ENCODE measurements at places on chromosomes 4 and X.
A peak's percentile ranks its signal among the peaks of the same experiment; 100 is the strongest.

DNA sequence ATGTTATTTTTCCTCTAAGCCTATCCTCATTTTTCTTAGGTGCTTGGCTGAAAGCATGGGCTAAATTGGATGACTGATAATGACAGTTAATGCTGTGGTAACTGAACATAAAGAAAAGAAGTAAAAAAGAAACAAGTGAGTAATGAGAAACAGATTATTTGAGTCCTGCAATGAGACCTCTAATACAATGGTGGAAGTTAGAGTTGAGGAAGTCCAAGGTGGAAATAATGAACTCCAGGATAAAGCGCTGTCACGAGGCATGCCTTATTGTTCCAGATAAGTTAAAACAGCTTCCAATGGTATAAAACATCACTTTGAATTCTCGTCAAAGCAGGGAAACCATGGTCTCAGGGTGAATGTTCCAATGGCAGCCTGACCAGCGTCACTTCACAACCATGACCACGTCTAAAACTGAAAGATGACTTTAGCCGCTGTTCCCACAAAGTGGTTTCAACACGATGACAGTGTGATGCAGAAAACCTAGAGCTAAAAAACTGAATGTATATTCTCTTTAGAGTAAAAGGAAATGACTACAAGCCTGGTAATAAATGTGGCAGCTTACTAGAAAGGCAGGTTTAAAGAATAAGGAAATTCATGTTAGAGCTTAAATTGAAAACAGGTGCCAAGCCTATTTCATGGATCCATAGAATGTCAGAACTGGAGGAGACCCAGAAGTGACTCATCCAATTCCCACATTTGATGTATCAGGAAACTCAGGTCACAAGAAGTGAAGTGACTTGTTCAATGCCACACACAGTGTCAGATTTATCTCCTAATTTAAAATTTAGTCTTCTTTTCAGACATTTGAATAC is 202.6 kb upstream of the GYPA start:
- no peak for DNase-seq

DNA sequence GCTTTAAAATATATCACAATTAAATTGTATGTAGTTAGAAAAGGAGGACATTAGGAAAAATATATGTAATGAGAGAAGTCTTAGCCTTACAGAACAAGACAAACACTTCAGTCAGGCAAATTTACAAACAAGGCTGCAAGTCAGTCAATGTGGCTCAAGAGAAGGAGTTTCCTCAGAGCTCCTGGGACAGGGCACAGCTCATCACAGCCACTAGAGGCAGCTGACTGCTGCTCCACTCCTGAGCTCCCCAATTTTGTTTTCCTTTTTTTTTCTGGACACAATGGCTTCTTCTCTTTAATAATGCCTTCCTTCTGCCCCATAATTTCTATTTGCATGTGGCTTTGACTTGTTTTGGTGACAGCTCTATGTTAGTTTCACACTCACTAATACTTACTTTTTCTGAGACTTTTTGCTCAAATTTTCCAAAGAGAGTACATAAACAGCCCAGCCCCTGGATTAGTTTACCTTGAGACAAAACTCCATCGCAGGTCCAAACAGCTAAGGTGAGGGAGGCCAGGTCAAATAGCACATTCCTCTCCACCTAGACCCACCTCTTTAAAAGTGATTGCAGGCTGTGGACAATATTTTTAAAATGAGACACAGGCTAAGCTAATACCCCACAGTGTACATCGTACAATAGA is 850.4 kb upstream of the FRG1 start:
- no peak for DNase-seq

GRCh38 chr4:19999775-20000414 is 251.8 kb upstream of the SLIT2 start:
- no peak for DNase-seq

GRCh38 chrX:22534643-22535042 is 261.9 kb downstream of the CBLL2 start:
- peak; percentile 76 for DNase-seq

DNA sequence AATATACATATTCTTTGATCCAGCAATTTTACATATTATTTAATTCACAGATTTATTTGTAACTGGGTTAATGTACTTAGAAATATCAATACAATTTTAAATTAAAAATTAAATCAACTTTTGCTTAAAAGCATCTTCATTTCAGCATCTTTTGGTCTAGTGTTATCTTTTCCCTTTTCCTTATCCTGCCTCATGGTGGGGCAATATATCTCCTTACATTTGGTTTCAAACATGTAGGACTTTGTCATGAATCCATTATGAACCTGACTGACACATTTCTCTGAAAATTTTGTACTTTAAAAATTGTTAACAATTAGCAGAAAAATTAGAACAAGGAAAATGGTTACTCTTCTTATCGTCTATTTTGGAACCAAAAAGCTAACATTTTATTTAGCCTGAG is 42.8 kb upstream of the ANK2 start:
- DNase-seq: no peak

DNA sequence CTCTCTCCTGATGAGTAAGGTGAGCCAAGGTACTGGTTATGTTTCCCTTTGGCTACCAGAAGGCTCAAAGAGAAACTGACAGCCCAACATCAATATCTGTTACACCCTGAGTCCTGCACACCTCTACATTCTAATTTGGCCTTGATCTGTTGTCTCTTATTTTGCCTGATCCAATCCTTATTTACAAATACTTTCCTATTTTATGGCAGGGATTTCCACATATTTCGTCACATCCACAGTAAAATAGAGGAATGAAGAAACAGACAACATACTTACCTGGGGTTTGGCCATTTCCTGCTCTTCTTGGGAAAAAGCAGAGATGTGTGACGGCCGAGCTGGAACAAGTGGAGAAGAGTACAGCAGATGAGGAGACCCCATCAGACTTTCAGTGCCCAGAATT is 1.5 kb downstream of the ZNF182 start:
- no peak for DNase-seq

DNA sequence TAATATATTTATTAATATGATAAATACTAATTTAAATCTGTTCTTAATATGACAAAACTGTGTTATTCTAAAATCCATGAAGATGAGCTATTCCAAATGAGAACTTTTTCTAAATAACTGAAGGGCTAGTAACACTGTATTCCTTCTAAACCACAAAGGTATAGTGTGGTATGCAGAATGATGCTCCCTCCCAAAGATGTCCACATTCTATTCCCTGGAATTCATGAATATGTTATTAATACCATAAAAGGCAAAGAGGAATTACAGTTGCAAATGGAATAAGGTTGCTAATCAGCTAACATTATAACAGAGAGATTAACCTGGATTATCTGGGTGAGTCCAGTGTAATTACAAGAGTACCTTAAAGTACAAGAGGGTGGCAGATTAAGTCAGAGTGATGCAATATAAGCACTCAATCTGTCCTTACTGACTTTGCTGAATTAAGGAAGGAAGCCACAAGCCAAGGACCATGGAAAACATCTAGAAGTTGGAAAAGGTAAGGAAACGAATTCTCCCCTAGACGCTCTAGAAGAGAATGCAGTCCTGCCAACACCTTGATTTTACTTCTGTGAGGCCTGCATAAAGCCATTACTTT is 20.7 kb upstream of the MAB21L2 start:
- no peak for DNase-seq

GRCh38 chr4:70192895-70193294 is 2.6 kb upstream of the ODAM start:
- DNase-seq: no peak

DNA sequence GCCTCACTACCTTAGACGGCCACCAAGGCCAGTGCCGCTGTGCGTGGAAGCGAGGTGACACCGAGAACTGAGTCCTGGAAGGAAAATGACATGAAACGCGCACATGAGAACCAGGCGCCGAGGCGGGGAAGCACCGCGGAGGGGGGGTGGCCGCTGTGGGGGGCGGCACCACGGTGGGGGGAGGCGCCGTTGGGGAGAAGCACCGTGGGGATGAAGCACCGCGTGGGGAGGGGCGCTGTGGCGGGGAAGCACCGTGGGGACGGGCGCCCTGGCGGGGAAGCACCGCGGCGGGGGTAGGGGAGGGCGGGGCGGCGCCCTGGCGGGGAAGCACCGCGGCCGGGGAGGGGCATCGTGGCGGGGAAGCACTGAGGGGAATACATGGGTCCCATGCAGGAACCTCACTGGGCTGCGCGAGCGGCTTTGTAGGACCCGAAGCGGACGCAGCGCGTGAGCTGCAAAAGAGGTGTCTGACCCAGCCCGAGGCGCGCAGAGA is 28.0 kb downstream of the PPP2R3B start:
- DNase-seq: no peak

DNA sequence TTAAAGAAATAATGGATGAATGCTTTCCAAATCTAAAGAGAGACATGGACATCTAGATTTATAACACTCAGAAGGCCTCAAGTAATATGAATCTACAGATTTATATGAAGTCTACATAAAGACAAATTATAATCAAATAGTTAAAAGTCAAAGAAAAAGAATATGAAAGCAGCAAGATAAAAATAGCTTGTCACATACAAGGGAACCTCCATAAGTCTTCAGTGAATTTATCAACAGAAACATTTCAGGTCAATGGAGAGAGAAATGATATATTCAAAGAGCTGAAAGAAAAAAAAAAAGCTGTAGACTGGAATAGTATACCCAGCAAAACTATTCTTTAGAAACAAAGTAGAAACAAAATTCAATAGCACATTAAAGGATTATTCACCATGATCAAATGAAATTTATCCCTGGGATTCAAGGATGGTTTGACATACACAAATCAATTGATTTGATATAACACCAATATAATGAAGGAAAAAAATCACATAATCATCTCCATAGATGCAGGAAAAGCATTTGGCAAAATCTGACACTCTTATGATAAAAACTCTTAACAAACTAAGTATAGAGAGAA is 346.6 kb upstream of the PABPC4L start:
- DNase-seq: no peak

- no peak for DNase-seq
Measured at GRCh38 chr4:83115656-83116285, 1.2 kb upstream of the PLAC8 start.

DNA sequence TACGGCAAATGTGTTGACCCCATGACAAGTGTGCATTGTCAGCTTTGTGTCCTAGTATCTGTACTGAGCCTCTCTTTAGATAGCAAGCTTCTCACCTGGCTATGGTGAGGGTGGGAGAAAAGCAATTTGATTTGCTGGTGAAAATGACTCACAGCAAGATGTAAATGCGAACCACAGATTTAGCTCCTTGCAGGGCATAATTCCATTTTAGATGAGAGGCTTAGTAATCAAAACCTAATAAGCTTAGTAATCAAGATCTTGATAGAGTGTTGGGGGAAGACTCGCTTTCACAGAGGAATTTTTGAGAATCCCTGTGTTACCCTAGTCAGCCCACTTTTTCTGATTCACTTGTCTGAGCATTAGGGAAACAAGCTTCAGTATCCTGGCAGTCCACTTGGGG is 7.7 kb upstream of the OCIAD2 start:
- DNase-seq: no peak

GRCh38 chr4:77956917-77957316 is 94.3 kb downstream of the MRPL1 start:
- DNase-seq: no peak

DNA sequence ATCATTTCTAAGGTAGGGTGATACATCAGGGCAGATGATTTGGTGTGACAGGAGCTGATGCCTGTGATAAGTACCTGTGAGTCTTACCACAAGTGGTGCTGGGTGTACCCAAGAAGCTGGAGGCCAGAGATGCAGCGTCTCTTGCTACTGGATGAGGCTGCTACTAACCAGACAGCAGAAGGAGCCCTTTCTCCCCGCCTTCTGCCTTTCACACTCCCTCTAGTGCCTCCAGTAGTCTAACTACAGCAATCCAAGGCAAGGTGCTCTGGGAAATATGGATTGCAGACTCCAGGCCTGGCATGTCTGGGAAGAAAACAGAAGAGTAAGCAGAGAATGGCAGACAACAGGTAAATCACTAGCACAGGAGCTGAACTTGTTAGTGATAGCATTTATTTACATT is 470.8 kb downstream of the NKX6-1 start:
- no peak for DNase-seq

GRCh38 chrX:124619710-124620109 is 273.3 kb downstream of the SH2D1A start:
- DNase-seq: no peak

DNA sequence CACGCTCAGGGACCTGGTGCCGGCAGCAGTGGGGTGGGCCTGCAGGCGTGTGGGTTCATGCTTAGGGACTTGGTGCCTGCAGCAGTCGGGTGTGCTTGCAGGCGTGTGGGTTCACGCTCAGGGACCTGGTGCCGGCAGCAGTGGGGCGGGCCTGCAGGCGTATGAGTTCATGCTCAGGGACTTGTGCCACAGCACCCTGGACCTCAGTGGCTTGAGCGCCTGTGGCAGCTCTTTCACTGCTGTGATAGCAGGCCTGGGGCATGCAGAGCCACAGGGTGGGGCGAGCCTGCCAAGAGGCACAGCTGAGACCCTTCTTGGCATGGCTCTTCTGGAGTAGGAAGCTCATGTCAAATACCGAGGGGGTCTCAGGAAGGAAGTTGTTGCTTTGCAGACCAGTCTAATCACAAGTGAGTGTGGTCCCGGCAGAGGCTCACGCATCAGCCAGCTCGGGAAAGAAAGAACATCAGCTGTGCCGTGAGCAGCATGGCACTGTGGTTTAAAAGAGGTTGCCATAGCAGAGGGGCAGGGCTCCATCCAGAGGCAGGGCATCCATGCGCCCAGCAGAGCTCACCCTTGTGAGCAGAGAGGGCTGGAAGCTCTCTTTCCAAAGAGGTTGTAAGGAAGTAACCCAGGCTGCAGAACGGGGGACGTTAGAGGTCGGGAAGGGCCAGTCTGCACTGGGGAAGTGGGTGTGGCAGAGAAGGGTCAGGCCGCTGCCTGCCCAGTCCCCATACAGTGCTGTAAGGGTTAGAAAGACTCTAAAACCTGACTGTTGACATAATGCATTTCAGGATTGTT is 21.1 kb downstream of the PIGG start:
- no peak for DNase-seq

GRCh38 chrX:9372866-9373265 is 92.0 kb upstream of the TBL1X start:
- DNase-seq: no peak

DNA sequence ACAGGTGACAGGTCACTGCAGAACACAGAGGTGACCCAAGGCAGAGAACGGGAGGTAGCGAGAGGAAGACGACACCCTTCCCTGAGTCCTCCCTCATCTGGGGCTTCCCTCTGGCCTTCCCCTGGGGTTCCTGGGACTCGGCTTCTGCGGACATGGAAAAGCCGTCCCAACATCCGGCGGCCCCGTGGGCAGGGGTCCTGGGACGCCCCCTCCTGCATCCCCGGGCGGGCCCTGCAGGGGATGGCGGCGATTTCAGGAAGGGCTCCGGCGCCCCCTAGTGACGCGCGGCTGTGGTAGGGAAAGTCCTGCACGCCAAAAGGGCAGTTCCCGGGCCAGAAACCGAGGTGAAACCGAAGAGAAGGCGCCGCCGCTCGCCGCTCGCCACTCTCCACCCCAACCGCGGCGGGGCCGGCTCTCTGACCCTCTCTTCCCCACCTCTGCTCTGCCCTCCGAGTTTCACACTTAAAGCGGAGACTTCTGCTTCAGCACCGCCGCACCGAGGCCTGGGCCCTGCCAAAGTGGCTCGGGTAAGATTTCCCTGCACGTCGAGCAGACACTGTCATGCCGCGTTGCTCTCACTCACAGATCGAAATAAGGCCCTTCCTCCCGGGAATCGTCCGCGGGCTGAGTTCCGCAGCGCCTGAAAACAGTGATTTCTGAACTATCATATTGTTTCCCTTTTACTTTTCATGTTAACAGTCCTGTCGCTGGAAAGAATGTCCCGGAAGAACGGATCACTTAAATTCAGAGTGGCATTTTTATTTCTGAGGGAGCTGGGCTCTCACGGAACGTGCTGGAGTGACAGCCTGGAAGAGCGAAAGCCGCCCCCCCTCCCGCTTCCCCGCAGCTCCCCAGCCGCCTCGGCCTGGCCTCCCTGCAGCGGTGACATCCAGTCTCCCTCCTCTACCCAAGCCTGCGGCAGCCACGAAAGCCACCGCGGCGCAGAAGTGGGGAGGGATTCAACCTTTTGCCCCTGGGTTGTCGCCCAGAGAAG is 110.6 kb downstream of the DCTD start:
- DNase-seq: peak; percentile 16
